ENCODE measurements at places on chromosomes 5 and 9. TPM values are rescaled to one million over a fixed set of nuclear protein-coding genes. Genes with fewer than 3 reads are reported as not detected.

GRCh38 chr9:129278391-129279237 is 100.6 kb upstream of the IER5L start:
- DNase-seq, result no peak

- DNase-seq, result no peak
These were observed 225.7 kb downstream of the CACNA1B start for GRCh38 chr9:138103111-138103848.

DNA sequence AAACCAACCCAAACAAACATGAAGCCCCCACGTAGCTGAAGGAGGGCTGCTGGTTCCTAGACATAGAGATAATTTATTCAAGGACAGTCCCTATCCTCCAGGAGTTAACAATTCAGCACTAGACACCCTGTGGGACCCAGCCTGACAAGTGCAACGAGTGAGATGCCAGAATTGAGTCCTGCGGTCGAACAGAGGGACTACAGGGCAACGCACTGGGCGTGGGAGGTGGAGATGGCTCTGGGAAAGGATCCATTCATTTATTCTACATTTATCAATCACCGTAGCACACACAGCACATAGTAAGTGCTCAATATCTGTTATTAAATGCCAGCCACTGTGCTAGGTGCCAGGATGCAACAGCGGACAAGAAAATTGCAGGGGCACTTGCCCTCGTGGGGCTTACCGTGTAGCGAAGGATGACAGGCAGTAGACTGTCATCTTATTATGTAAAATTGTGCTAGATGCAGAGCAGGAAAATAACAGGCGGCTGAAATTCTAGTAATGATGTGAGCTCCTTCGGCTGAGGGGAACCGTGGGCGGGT is 855 bp upstream of the ARHGAP26 start:
- no peak for DNase-seq

Gene CFAP90
- 3.1 TPM for polyA plus RNA-seq

GRCh38 chr5:113133211-113133975 is 156.8 kb downstream of the DCP2 start:
- DNase-seq, result no peak

- peak; percentile 24 for DNase-seq
These were observed 624.1 kb downstream of the ISL1 start for GRCh38 chr5:52007230-52007858.

GRCh38 chr9:38319496-38320173 is 72.9 kb upstream of the ALDH1B1 start:
- DNase-seq, result no peak

- DNase-seq, result no peak
These were observed 188.7 kb downstream of the EBF1 start for GRCh38 chr5:158910782-158911692.

Gene RASGRF2
- polyA plus RNA-seq, result 1.5 TPM

Gene NSG2
- polyA plus RNA-seq, result 2.3 TPM

DNA sequence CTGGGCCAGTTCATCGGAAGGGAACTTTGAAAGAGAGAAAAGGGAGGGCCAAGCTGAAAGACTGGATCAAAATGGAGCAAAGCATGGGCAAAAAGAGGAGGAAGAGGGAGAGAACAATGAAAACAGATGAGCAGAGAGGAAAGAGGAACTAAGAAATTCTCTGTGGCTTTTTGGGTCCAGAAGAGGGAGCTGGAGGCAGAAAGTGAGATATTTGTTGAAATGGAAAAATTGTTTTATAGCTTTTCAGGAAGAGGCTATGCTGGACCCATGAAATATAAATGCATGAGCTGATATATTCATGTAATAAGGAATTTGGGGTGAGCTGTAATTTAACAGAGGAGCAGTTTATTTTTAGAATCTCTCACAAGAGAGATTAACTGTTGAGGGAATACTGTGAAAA is 457.3 kb downstream of the DMAC1 start:
- DNase-seq, result no peak

Gene CARD9
- 0.90 TPM for polyA plus RNA-seq

- no peak for DNase-seq
These were observed 22.2 kb downstream of the TNFSF8 start for GRCh38 chr9:114908104-114908622.
